ENCODE measurements at places on chromosomes 3 and 15.

- no peak for DNase-seq
Measured at GRCh38 chr3:124664804-124665203, 65.4 kb upstream of the UMPS start.

DNA sequence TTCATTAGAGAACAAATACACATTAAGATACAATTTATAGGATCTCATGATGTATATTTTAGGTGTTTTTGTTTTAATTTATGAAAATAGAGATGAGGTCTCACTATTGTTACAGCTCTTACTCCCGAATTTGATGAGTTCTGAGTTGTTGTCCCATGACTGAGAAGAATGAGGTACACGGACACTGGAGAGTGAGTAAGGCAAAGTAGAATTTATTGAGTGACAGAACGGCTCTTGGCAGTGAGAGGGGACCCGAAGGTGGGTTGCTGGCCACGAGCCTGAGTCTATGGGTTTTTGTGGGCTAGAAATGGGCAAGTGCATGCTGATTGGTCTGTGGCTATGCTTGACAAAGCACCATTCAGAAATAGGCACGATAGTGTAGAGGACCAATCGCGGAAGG is 3.1 kb upstream of the RNF168 start:
- DNase-seq = no peak

- DNase-seq = no peak
Measured at GRCh38 chr3:151357463-151357850, 27.1 kb downstream of the P2RY12 start.

GRCh38 chr3:8952130-8952529 is 11.1 kb downstream of the RAD18 start:
- DNase-seq = no peak
